Endodermal cell (in vitro differentiated cells): ENCODE measurements at places on chromosomes 6 and 20.
A peak's percentile ranks its signal among the peaks of the same experiment; 100 is the strongest.

- DNase-seq, result peak; percentile 33
Observed at GRCh38 chr6:225121-225721, 67.1 kb upstream of the DUSP22 start.

DNA sequence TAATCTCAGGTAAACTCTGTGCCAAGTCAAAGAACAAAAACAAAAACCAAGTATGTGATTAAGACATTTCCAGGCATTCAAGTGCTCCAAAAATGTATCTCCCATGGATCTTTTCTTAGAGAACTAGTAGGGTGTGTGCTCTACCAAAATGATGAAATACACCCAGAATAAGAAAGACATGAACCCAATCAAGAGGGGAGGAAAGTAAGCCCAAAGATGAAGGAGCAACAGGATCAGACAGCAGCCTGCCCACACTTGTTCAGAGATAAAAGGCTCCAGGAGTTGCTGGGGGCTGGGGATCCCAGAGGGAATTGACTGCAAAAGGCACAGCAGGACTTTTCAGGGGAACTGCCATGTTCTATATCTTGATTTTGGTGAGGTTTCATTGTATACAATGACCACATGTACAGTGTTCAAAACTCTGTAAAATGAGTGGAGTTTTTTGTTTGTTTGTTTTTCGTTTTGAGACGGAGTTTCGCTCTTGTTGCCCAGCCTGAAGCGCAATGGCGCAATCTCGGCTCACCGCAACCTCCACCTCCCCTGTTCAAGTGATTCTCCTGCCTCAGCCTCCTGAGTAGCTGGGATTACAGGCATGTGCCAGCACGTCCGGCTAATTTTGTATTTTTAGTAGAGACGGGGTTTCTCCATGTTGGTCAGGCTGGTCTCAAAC is 24.4 kb downstream of the GCM1 start:
- no peak for DNase-seq

DNA sequence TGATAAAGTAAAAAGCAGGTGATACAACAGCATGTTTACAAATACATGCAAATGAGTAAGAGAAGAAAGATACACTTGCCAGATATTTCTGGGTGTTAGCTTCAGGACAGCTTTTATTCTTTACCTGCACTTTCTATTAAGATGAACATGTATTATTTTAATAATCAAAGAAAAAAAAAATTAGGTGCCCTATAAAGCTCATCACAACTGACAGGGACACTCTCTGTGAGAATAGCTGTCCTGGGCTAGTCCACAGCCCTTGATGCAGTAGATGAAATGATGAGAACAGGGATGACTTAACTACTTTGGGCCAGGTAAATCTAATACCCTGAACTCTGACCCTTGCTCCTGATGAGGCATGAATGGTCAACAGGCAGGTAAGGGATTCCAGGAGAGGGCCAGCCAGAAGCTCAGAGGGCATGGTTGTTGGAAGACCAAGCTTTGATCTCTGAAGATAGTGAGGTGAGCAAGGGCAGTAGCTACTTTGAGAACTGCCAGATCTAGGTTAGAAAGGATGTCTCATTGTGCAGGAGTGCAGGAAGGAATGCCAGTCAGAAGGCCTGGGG is 15.6 kb downstream of the NSFL1C start:
- DNase-seq, result peak; percentile 41

- peak; percentile 67 for DNase-seq
Observed at GRCh38 chr6:89508755-89509563, 76.0 kb downstream of the ANKRD6 start.

GRCh38 chr20:22597303-22597702 is 12.9 kb upstream of the FOXA2 start:
- DNase-seq, result no peak

DNA sequence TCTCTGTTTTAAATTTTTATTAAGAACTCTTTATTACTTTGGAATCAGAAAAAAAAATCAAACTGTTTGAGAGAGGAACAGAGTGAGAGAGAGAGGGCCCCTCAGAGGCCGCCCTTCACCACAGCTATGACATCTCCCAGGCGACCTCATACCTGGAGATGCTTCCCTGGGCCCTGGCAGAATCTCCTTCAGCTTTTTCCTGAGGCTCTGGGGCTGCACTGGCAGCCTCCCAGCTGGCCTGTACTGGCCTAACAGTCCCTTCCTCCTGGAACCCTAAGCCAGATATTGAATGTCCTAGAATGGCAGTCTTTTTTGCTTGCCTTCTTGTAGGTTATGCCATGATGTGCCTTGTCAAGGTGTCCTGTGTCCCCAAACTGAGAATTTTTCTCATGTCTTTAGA is 13.7 kb downstream of the ABHD12 start:
- no peak for DNase-seq

- DNase-seq, result no peak
Observed at GRCh38 chr6:6008089-6008647, 1.4 kb upstream of the NRN1 start.

DNA sequence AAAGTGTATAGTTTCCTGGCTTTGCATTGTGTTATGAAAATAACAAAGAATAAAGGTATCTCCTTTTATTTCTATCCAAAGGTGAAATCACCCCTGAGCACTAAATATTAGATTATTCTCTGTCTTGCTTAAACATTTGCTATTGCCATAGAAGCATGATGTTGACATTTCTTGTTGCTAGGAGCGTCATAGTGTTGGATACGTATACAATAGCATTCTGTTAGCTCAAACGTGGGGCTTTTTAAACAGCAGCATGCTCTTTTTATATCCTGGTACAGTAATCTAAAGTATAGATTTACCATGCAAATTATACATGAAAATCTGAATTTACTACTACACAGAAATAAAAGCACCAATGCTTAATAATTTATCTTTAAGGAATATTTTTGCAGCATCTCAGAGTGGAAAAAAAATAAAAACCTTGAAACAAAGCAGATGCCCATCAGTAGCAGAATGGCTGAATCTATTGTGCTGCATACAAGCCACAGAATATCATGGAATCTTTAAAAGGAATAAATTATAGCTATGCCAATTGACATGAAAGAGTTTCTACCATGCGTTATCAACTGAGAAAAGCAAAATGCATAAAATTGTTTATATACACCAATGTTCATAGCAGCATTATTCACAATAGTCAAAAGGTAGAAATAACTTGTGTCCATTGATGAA is 9.6 kb upstream of the HSF2 start:
- DNase-seq, result no peak

GRCh38 chr6:112193535-112194051 is 60.8 kb downstream of the LAMA4 start:
- no peak for DNase-seq

GRCh38 chr20:58497076-58497641 is 18.0 kb downstream of the APCDD1L start:
- peak; percentile 33 for DNase-seq

DNA sequence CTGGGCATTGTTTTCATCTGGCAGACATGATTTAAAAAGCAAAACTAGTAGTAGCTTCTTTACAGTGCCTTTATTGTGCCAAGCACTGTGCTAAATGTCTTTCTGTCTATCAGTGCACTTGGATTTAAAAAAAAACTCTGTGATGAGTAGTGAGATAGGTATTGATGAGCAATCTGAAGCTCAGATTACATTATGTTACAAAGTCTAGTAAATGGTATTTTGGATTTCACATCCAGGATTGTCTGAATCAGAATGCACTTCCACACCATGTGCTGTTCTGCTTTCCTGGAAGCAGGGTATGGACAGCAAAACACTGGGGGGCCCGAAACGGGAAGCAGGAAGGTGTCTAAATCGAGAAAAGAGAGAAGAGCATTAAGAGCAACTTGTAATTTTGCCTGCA is 103.4 kb upstream of the CCN2 start:
- no peak for DNase-seq

DNA sequence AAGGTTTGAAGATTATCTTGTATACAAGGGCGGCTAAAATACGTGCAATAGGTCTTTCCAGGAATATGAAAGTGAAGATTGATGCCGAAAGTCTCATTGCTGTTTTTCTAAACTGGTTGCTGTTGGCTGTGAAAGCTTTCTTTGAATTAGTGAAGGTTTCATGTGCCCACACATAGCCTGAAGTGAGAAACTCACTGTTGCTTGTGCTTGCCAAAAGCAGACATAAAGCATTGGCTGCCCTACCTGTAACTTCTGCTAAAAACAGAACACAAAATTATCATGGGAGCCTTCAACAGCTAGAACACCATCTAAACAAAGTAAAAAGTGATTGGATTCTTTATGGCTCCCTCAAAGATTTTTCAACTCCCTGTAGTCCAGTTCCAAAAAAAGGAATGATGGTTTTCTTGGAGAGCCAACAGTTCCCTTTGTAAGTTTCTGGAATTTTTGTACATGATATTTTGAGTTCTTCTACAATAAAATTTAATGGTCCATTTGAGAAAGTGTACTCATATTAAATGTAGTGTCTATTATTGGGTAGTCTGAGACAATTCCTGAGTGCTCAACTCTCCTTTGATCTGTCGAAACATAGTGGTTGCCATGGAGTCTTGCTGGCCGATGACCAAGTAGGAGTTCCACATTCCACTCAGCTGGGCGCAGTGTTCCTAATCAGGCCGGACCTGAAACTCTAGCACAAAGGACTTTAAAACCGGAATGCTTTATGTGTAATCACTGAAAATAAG is 68.5 kb downstream of the PLEKHG1 start:
- no peak for DNase-seq

- no peak for DNase-seq
Observed at GRCh38 chr6:166477647-166478365, 95.1 kb upstream of the MPC1 start.

- DNase-seq, result no peak
Observed at GRCh38 chr6:30743099-30744053, 889 bp upstream of the FLOT1 start.

DNA sequence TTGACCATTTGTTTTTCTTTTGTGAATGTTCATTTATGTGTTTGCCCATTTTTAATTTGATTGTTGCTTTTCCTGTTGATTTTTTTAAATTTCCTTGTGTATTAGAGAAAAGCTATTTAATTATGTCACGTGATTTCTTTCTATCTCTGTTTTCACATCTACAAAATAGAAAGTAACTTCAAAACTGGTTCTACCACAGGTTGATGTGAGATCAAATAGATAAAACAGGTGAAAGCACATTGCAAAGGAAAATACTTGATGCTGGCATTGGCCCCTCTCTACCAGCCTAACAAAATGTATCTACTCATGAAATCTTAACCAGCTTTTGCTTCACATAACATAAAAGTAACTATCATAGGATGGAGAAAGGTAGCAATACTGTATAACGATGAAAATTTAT is 129.2 kb downstream of the TMEM242 start:
- no peak for DNase-seq
